Psoas muscle (tissue), 8 donors: ENCODE measurements at places on chromosomes 5 and 9. TPM values are rescaled to one million over a fixed set of nuclear protein-coding genes. Genes with fewer than 3 reads are reported as not detected.

WDR38 gene
- total RNA-seq, result not detected

TJP2 gene
- 19.5 TPM for total RNA-seq

- DNase-seq, result no peak
- no peaks in the 10 kb centered on the region for H3K4me1 ChIP-seq
- no peaks in the 10 kb centered on the region for H3K36me3 ChIP-seq
- no peak overlapping the region for H3K27ac ChIP-seq
These were observed 286.6 kb upstream of the POU5F2 start for GRCh38 chr5:94028001-94028400.

- no peak overlapping the region for H3K4me3 ChIP-seq
- no peak overlapping the region for H3K27ac ChIP-seq
- H3K36me3 ChIP-seq, result no peaks in the 10 kb centered on the region
- no peak for DNase-seq
- H3K27me3 ChIP-seq, result no peaks in the 10 kb centered on the region
These were observed 5.2 kb upstream of the DUSP1 start for GRCh38 chr5:172776235-172776594.

GRCh38 chr5:175059687-175060211 is 335.4 kb downstream of the MSX2 start:
- H3K27me3 ChIP-seq, result no peaks in the 10 kb centered on the region
- peak overlapping the region; percentile 11 for H3K4me3 ChIP-seq
- H3K27ac ChIP-seq, result no peak overlapping the region

DNA sequence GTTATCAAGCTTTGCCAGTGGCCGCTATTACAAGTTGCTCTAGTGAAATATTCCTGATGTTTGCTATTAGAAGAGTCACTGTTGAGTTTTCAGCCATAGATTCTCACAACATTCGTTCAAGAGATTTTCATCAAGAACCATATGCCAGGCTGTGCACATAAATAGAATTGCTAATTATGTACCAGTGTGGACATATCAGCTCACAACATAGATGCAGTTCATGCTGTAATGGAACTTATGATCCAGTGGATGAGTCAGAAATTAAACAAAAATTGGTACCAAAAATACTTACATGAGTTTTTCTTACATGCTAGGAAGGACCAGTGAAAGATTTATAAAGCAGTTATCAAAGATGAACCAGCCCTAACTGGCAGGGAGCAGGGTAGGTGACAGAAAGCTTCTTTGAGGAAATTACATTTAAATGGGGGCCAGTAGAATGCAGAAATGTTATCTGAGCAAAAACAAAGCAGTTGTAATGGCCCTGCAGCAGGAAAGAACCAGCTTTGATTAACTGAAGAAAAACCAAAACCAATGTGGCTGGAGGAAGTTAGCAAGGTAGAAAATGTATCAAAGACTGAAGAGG is 404.2 kb downstream of the DNAH5 start:
- no peaks in the 10 kb centered on the region for H3K27me3 ChIP-seq
- H3K27ac ChIP-seq, result no peak overlapping the region
- H3K4me3 ChIP-seq, result no peak overlapping the region
- H3K4me1 ChIP-seq, result no peaks in the 10 kb centered on the region
